Naive thymus-derived CD8-positive, alpha-beta T cell (primary cell): ENCODE measurements at places on chromosomes 11 and 22. TPM values are rescaled to one million over a fixed set of nuclear protein-coding genes. Genes with fewer than 3 reads are reported as not detected.

DNA sequence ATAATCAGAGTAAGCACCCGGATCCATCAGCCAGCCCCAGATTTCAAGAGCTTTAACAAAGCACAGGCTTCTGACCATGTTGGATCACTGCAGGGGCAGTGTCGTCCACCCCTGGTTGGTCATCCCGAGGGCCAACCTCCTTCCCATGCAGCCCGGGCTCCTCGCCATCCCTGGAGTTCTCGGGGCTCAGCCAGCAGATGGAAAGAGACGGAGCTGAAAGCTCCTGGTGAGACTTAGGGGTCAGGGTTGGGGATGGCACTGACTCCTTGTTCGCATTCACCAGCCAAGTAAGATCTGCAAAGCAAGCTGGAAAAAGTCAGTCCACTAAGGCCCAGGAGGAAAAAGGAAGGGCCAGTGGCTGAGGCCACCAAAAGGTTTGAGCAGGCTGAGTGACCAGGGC lies 888.9 kb downstream of the BRD1 start:
- DNase-seq = no peak

DNA sequence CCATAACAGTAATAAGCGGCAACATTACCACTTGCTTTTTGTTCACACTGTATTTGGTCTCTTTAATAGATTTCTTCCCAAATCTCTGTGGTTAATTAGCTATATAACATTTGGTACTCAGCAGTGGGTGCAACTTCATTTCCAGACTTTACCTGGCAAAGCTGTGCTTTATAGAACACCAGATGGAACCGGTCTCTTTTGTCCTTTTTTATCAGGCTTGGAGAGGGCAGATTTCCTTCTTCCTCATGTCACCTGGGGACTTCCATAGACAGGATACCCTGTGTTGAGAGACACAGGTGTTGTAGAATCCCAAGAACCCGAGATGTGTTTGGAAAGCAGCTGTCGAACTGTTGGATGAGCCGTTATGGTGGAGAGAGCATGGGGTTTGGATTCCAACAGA lies 393.7 kb downstream of the NTM start:
- no peak for DNase-seq

DNA sequence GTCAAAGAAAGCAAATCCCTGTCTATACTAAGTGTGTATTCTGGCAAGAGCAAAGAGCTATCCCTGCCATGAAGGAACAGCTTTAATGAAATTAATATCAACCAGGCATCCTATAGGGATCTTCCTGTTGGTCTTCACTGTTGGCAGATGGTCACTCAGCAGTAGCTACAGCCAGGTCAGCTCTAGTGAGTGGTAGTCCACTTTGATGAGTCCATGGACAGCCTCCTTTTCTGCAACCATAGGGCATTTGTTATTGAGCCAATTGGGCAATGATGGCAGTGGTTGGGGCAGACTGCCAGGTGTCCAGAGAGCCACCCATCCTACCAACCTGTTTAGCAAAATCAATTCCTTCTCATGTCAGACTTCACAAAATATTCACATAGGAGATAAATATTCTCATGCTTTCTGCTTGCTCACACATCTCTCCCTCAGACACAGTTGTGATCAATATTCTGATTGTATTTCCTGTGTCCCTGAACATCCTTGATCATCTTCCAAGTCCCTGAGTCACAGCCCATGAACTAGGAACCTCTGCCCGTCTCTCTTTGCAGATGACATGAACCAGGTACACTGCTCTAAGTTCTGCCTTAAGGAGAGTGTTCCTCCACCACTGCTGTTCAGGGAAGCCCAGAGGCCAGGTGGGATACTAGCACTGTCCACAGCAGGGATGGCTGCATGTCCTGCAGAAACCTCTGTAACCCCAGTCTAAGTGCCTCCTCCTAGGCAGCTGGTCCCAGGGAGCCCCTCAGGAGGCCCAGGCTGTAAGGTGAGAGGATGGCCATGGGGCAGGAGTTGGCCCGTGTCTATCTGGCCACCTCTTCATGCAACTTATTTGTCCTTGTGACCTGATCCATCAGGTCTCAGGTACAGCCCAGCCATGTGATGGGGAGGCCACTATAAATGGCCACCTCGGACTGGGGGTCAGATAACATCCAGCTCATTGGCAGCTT lies 74.2 kb upstream of the IGLL5 start:
- no peak for DNase-seq

TMEM45B gene
- total RNA-seq = 4.7 TPM

PATE3 gene
- total RNA-seq = not detected
